ENCODE measurements at places on chromosomes 4 and X.

DNA sequence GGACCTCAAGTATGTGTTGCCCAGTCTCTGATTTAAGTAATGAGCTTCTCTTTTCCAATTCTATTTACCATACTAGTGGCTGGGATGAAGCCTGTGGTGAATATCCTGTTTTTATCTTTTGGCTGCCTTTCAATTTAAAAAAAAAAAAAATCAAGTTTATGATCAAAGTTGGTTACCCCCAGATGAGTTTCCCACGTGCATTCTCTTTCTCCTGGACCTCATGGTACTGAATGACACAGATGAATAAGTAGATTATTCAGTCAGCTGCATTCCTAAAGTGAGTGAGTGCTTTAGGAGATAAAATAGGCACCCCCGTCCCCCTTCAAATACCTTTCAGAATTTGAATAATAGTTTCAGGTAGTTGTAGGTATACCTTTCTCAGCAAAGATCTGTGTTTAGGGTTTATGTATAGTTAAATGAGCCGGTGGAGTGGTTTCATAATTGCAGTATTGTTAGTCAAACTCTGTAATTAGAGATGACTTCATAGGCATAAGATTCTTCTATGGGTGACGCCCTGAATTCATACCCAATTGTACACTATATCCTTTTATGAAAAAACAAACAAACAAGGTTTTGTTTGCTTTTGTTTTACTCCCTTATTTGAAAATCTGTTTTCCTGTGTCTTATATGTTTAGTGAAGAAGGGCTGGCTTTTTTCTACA, 41.9 kb downstream of the PLS3 start:
- DNase-seq, result no peak

GRCh38 chr4:3307891-3308575, 15.2 kb downstream of the RGS12 start:
- peak; percentile 58 for DNase-seq

GRCh38 chr4:3399277-3400194, 42.2 kb upstream of the HGFAC start:
- DNase-seq, result no peak

DNA sequence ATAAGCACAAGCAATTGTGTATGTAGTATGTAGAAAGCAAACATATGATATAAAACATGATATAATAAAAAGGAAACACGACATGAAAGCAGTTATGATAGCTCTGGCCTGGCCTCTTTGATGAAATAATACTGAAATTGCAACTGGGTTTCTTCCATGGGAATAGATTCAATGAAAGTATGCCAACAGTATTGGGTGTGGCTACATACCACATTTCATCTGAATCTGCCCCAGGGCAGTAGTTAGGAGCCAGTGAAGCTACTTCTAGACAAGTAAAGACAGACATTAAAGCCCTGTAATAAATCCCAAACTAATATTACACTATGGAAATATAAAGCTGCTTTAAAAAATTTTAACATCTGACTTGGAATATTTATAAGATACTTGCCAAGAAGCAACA, 207.3 kb downstream of the FBXW7 start:
- no peak for DNase-seq

DNA sequence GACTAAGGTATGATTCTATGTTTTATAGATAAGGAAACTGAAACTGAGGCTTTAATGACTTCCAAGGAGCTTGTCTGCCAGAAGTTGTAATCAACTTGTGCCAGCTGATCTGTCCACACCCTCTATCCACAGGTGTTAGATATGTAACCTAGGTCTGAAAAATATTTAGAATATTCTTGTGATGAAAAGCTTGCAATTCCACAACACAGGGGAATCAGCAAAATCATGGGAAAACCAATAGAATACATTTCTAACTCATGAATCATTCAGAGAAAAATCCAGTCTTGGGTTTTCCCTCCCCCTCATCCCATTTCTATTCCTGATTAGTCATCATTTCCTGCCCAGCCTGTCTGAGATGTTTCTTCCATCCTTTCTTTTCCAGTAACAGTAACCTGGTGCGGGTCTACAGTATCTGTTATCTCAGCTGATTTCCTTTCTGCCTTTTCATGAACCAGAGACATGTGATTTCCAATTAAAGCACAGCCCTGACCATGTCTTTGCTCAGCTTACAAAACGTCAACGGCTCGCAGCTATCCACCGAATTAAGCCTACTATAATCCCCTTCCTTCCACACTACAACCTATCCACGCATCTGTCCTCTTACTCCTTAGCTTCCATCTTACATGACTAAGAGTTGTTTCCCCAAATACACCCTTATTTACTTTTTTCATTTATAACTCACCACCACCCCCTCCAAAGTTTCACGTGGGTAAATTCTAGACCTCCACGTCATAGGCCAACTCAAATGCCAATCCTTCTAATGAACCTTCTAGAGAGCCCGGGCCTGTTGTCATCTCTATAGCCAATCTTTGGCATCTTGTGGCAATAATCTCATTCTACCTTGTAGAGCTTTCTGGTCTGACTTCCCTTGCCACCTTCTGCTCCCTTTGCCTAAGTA, 961 bp upstream of the NOCT start:
- no peak for DNase-seq

DNA sequence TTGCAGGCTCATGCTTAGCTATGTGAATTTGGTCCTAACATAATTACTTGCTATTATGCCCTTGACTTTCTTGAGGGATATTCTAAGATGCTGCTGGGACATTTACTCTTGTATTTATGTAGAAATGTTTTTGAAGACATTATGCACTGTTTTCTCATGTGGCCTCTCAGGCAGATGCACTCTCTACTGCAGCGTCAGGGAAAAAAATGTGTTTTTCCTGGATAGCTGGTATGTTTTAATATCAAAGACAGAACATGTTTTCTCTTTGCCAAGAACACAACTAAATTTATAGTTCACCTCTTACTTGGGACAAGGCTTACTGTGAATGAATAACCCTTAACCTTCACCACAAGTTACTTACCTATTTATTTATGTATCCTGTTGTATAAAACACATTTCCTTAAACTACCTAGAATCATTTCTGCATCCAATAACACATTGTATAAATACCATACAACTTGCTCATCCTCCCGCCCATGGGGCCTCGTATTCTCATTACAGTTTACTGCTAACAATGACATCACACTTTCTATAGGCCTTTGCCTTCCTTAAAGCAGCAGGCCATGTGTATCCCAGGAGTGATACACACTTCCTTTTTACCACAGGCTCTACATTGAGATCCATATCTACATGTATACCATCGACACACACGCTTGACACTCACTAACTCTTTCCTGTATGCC, 178.7 kb downstream of the SLIT2 start:
- DNase-seq, result no peak

DNA sequence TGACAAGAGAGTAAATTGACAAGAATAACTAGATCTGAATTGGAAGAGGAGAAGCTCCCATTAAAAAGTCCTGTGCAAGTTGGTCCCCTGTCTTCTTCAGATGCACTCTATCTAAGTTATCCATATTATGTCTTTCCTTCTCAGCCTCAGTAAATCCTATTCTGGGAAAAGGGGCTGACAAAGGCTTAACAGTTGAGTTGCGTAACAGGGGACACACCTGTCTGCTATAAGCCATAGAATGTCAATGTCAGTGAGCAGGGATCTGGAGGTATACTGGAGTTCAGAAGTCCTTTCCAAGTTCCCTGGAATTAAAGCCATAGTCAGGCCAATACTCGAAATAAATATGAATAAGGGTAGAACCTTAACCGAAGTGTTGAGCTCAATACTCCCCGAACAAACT, 26.3 kb upstream of the TNIP3 start:
- no peak for DNase-seq

DNA sequence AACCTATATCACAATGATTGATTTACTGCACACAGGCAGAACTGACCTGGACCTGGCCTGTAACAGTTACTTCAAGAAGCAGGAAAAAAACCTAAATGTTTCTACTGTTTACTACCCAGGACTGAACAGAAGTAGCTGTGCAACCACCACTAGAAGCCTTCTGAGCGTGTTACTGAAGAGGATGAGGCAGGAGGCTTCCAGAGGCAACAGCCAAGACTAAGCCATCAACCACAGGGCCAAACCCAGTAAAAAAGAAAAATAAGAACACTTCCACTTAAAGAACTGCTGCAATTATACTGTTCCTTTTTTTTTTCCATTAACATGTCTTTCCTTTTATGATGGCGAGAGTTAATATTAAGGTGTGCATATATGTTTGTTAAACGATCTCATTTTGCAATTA, 29.4 kb upstream of the TTC29 start:
- DNase-seq, result no peak

- peak; percentile 69 for DNase-seq
Observed at GRCh38 chrX:135477576-135477975, 42.9 kb upstream of the INTS6L start.

- DNase-seq, result no peak
Observed at GRCh38 chrX:131279617-131280016, 9.5 kb downstream of the IGSF1 start.

- DNase-seq, result no peak
Observed at GRCh38 chr4:172547724-172548123, 620.9 kb upstream of the GALNT7 start.

- no peak for DNase-seq
Observed at GRCh38 chrX:16788477-16788876, 2.2 kb downstream of the TXLNG start.

GRCh38 chr4:98544818-98545414, 113.5 kb downstream of the TSPAN5 start:
- no peak for DNase-seq

- DNase-seq, result no peak
Observed at GRCh38 chr4:111113591-111113990, 490.7 kb upstream of the PITX2 start.
